ENCODE measurements at places on chromosomes 13 and 19.

- DNase-seq: peak; percentile 91
Measured at GRCh38 chr19:55580628-55581144, at the start of gene ZNF579. ZNF579 (minus strand) TSS chr19:55580848; CDS start chr19:55579639, 1,209 bp downstream.

- peak; percentile 82 for DNase-seq
Measured at GRCh38 chr19:19490214-19490968, 25.0 kb downstream of the TSSK6 start.

GRCh38 chr13:110316196-110316595, 9.1 kb downstream of the COL4A2 start:
- DNase-seq: no peak

DNA sequence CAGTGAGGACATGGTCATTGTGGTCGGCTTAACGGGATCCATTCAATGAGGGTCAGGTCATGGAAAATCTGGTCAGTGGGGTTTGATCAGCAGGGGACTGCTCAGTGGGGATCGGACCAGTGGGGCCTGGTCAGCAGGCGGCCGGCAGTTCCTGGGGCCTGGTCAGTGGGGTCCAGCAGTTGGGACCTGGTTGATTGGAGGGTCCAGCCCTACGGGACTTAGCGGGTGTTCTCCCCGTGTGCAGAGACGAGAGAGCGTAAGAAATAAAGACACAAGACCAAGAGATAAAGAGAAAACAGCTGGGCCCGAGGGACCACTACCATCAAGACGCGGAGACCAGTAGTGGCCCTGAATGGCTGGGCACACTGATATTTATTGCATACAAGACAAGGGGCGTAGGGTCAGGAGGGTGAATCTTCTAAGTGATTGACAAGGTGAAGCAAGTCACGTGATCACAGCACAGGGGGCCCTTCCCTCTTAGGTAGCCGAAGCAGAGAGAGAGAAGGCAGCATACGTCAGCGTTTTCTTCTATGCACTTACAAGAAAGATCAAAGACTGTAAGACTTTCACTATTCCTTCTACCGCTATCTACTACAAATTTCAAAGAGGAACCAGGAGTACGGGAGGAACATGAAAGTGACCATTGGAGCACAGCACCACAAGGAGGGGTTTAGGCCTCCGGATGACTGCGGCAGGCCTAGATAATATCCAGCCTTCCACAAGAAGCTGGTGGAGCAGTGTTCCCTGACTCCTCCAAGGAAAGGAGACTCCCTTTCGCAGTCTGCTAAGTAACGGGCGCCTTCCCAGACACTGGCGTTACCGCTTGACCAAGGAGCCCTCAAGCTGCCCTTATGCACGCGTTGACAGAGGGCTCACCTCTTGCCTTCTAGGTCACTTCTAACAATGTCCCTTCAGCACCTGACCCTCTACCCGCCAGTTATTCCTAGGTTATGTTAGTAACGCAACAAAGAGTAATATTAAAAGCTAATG, 62.1 kb upstream of the TPM4 start:
- no peak for DNase-seq

- DNase-seq: no peak
Measured at GRCh38 chr13:71864986-71865873, 1.8 kb downstream of the DACH1 start.

- DNase-seq: no peak
Measured at GRCh38 chr13:26186995-26187394, 35.1 kb downstream of the RNF6 start.

GRCh38 chr19:45153339-45154063, 7.3 kb downstream of the NKPD1 start:
- peak; percentile 48 for DNase-seq

DNA sequence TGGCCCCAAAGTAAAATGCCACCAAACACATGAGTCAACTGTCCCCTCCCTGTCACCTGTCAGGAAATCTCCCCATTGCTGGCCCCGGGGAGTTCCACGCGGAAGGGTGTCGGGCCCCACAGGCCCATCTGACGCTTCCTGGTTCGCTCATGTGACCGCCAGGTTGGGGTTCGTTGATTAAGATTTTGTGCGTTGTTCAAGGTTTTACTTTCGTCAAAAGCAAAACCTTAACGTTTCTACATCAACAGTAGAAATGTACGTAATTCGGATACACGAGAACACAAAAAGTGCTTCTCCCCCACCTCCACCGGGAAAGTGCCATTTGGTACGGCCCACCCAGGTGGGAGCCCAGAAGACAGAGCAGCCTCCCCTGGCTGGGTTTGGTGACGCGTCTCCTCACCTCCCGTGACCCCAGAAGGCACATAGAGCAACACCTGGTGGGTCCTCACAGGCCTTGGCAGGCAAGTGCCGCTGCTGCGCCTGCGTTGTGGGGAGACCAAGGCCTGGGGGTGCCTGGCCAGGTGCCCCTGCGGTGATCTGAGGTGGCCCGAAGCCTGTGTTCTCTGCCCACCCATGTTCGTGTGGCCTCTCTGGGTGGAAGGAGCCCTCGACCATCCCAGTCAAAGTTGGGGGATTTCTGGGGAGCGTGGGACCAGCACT, 161.6 kb downstream of the KDM4B start:
- DNase-seq: no peak

DNA sequence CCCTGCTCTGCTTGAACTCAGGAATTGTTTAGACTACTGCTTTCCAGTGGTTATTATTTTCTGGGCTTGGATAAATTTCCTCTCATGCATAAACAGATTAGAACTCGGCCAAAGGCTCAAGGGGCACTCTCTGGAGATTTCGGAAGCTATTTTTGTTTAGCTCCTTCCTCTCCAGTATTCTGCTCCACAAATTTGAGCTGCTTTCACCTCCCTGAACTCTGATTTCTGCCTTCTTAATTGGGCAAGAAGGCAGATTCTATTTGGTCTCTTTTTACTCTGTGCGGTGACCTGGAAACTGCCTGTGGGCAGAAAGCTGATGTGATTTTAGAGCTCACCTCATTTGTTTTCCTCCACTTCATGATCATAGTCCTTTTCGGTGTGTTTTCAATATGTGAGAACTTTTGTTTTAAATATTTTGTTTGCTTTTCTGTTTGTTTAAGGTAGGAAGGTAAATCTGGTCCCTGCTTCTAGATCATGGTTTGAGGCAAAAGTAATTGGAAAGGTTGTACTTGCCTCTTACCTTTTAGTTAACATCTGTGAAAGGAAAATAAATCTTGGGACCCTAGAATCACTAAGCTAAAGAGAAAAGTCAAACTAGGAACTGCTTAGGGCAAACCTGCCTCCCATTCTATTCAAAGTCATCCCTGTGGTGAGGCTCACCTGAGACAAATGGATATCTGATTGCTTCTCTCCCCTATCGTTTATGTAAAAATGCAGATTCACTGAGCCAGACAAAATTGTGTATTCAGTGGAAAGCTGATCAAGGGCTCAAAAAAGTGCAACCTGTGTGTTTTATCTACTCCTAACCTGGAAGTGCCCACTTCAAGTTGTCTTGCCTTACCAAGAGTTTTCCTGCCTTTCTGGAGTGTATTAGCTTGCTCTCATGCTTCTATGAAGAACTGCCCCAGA, 714.7 kb upstream of the PCDH20 start:
- DNase-seq: no peak

- no peak for DNase-seq
Measured at GRCh38 chr13:46267166-46267565, 55.4 kb downstream of the LRRC63 start.

GRCh38 chr19:46552891-46553290, 48.2 kb upstream of the CALM3 start:
- DNase-seq: no peak

GRCh38 chr13:25803641-25804040, 248.2 kb downstream of the SHISA2 start:
- DNase-seq: no peak

GRCh38 chr19:10543420-10544241, at the start of gene ATG4D:
ATG4D (plus strand) TSS chr19:10543904; CDS start chr19:10544091, 187 bp downstream.
- peak; percentile 47 for DNase-seq

DNA sequence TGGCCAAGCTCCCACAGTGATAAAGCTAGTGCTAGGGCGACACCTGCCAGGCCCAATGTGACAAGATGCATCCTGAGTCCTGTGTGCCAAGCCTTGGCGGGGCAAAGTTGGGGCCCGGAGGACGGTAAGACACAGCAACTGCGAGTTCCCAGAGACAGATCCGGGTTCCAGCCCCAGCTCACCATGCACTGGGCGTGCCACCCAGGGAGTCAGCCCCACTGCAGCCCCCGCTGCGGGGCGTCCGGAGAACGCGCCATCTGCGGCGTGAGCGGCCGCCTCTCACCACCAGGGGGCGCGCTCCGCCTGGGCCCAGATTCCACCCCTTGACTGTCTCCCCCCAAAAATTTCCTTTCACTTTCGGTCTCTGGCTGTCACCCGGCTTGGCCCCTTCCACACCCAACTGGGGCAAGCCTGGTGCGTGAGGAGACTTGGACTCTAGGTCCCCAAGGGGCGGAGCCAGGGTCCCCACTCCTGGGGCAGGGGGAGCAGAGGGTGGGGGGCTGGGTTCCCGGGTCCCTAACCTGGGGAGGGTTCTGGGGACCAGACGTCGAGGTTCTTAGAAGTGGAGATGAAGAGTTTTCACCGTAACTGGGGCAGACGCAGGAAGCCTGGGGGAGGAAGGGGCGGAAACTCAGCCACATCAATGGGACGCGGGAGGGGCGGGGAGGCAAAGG, at the start of gene FLT3LG:
Gene FLT3LG (plus strand): TSS at position 348 of the 674 bp plus-strand sequence. CDS start 425 bp downstream, outside the sequence.
- DNase-seq: peak; percentile 69

DNA sequence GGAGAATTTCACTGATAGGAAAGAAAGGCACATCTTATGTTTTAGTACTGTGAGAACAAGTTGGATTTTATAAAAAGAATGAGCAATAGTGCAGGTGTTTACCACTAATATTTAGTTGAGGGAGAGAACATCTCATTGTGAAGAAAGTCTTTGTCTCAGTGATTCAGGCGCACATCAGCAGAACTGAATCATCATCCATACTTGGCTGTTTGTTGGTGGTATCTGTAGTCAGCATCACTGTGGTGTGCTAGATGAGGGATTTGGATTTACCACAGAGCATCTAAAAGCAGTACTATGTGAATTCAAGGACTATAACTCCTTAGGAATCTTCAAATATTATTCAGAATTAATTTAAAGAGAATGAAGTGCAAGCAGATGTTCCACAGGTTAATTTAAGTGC, 1380.5 kb upstream of the ATXN8OS start:
- peak; percentile 0 for DNase-seq

DNA sequence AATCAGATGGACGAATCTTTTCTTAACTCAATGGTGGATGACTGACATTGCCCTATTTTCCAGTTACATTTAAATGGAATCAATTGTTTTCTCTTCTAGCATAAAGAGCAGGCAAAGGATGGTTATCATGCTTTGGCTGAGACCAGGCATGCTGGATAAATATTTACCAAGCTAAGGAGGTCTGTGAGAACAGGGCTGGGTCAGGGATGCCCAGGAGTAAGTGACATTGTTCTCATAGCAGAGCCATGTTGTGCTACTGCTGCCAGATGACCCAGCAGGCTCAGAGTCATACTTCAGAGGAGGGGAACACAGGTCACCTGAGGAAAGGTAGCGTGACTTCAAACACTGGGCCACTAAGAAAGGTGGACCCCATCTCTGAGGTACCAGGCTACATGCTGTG, 116.0 kb upstream of the RNF113B start:
- DNase-seq: no peak

- DNase-seq: peak; percentile 43
Measured at GRCh38 chr13:20360041-20360491, 127.9 kb upstream of the GJB6 start.

GRCh38 chr13:102582256-102582655, 14.5 kb upstream of the TPP2 start:
- no peak for DNase-seq

GRCh38 chr19:4533334-4533733, 1.7 kb downstream of the PLIN5 start:
- no peak for DNase-seq

GRCh38 chr13:77235456-77236022, 91.4 kb downstream of the MYCBP2 start:
- DNase-seq: no peak

DNA sequence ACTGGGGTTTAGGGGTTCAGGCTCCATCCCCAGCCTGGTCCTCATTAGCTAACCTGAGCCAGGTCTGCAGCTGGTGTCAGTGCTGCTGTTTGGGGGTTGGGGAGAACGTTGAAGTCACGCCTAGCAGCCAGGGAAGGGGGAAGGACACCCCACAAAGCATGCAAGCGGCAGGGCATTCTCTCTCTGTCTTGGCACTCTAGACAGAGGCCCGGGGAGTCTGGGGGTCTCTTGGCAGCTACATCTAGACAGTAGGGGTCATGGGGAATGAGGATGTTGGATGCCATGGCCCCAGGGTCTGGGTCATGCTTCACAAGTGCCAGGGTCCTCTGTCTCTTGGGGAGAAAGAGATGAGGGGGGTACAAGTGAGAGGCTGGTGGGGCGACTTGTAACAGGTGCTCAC, 2.6 kb downstream of the ERICH4 start:
- no peak for DNase-seq

DNA sequence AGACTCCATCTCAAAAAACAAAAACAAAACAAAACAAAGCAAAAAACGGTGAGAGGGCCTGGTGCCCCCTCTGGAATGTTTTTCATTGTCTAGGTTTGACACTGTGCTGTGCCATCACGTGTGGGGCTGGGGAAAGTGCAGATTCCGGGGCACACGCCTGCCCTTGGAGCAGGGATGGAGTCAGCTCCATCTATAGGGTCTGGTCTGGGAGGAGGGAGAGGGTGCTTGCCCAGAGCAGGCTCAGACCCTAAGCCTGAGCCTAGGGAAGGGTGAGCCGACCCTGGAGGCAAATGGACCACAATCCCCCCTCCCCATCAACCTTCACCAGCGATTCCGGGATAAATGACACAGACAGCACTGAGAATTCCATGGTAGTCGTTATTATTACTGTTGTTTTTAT, 10.9 kb upstream of the ZBTB32 start:
- no peak for DNase-seq

DNA sequence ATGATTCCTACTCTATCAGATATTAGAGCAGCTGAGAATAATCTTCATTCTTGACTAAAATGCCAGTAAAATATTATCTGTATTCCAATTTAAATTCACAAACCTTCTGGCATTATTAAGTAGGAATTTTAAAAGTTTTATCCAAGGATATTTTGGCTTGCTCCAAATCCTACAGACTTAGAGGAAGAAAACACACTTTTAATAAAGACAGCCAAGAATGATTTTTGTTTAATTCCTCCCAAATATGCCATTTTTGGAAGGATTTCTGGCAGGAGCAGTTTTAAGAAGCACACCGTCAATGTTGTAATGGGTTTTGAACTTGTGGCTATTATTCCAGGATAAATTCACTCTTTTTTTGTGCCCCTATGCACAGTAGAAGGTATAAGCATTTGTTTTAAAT, 355.1 kb downstream of the SLITRK5 start:
- no peak for DNase-seq

- no peak for DNase-seq
Measured at GRCh38 chr13:112771877-112772538, 82.2 kb downstream of the ATP11A start.

All from IMR-90 (cell line).